ENCODE measurements at places on chromosomes 1 and 21.

GRCh38 chr1:109204484-109204883 is 9.2 kb upstream of the SARS1 start:
- no peak for DNase-seq

- DNase-seq, result no peak
Measured at GRCh38 chr1:62309906-62310305, 9.3 kb downstream of the KANK4 start.

DNA sequence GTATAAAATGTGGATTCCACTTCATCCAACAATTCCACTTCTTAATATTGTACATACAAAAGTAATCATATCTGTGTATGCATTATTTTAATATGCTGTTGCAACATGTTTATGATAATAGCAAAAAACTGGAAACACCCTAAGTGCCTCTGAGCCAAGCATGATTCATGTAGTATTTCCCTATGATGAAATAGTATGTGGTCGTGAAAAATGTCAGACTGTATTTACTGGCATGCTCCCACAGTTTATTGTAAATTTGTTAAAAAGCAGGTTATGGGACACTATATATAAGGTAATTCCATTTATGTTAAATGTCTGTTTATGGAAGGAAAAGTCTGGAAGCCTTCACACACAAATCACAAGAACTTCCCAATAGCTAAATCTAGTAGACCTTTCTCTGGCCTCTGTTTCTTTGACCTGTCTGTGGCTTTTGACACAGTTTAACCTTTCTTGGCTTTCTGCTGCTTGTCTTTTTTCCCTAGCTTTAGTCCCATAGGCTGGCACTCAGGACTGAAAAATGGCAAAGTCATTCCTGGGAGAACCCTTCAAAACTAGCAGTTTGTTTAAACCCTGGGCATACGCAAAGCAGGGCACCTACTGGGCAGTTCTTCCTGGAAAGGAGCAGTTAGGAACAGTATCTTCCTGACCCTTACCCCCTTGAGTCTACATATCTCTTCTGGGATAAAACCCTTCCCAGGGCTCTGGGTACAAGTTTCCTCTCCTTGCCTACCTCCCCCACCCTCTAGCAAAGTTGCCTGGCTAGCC is 65.4 kb upstream of the ARTN start:
- DNase-seq, result no peak

DNA sequence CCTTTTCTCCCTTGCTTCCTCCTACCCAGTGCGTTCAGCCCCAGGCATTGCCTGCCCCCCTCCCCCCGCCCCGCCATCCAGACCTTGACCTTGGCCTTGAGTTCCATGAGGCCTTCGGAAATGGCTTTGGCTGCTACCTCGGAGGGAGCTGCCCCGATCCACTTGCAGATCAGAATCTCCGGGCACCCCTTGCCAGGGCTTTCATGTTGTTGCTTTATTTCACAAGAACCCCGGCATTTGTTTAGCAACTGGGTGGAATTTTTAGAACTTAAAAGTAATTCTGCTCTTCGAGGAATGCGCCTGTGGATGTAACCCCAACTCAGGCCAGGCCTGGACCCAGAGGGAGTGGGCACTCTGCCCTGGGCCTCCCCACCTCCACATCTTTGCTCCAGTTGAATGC is 154.1 kb upstream of the TMEM51 start:
- DNase-seq, result no peak

- no peak for DNase-seq
Measured at GRCh38 chr1:228283043-228283371, 75.2 kb downstream of the OBSCN start.

Data from CD4-positive, alpha-beta memory T cell (primary cell).